ENCODE measurements at places on chromosomes 4 and X.

GRCh38 chrX:15468036-15468435, 25.1 kb downstream of the PIR start:
- DNase-seq = no peak

- no peak for DNase-seq
Measured at GRCh38 chrX:17053502-17053901, 107.0 kb downstream of the REPS2 start.

GRCh38 chrX:47612418-47612817, 7.2 kb downstream of the SYN1 start:
- no peak for DNase-seq

GRCh38 chr4:165621983-165622382, 243.2 kb downstream of the CPE start:
- DNase-seq = no peak

DNA sequence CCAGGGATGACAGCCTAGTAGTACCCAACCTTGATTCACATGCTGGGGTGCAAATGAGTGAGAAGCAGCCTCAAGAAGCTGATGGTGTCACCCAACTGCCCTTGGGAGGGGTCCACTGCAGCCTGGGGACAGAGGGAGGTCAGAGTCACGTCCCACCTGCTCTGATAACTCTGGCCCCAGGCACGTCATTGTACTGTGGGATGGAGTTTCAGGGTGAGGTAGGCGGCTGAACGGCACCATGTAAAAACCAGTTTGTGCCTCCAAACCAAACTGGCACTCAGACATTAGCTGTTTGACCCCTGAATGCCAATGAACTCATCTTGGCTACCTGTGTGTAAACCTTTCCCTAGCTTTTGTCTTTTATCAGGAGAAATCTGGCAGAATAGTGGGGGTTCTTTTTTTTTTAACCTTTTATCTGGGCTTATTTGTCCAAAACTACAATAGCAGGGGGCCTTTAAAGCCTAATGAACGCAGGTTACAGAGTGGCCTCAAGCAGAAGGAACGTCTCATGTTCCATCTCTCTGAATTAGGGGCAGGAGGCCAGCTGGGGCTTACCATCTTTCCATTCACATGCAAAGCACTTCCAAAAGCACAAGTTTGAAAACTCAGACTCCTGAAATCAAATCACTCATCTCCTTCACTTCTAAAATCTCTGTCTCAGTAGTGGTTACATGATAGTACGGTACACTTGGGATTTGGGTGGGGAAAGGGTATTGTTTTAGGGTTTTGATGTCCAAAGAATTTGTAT, 89.4 kb downstream of the IRF2 start:
- DNase-seq = no peak

GRCh38 chrX:119189115-119189514, 47.0 kb upstream of the PGRMC1 start:
- DNase-seq = no peak

DNA sequence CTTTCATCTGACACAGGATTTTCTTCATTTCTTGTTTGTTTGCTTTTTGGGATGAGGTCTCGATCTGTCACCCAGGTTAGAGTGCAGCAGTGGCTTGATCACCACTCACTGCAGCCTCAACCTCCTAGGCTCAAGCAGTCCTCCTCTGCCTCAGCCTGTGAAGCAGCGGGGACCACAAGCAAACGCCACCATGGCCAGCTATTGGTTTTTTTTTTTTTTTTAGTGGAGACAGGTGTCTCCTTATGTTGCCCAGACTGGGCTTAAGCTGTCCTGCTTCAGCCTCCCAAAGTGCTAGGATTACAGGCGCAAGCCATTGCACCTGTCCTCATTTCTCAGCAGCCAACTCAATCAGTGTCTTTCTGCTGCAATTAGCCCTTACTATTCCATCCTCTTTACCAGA, 10.3 kb downstream of the SPRY1 start:
- no peak for DNase-seq

DNA sequence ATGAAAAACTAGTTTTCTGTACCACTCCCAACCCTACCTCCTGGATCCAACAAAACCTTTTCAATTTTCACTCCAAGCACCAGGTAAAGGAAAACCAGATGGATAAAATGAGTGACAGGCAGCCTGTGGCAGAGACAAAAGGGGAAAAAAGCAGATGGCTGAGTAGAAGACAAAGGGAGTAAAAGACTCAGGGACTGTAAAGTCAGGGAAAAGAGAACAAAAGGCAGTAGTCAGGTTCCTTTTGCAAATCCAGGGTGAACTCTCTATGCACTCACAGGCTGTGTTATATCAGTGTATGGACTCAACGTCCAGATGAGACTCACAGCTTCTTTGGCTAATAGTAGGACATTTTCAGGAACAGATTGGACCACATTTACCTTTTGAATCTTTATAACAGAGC, 54.2 kb downstream of the QRFPR start:
- DNase-seq = no peak

GRCh38 chr4:2792711-2793585, at the start of gene SH3BP2:
TSS of gene SH3BP2 (plus strand) at chr4:2793085. CDS start at chr4:2820618, 27,533 bp downstream.
- no peak for DNase-seq

DNA sequence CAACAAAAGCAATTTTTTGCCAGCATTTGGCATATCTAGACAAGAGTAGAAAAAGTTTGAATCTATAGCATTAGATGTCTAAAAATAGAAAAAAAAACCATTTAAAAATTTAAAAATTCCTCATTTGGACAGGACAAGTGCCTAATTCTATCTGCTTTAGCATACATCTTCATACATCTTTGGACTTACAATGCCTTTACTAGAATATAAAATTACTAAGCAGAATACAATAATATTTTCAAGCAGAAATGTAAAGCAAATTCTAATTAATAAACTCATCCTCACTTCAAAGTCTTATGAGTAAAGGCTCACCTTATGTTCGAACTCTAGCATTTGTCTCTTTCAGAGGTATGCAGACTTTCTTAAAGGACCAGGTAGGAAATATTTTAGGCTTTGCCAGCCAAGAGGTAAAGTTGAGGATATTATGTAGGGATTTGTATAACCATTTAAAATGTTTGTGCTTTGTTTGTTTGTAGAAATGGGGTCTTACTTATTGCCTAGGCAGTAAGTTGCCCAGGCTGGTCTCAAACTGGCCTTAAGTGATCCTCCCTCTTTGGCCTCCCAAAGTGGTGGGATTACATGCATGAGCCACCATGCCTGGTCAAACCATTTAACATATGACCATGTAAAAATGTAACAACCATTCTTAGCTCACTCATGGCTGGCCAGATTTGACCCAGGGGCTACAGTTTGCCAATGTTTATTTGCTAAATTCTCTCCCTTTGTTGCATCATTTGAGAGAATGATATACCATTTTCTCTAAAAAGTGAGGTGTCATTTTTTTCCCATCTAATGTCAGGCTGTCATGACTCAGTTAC, 29.1 kb downstream of the UGDH start:
- no peak for DNase-seq

GRCh38 chr4:98517218-98518021, 141.0 kb downstream of the TSPAN5 start:
- DNase-seq = no peak

DNA sequence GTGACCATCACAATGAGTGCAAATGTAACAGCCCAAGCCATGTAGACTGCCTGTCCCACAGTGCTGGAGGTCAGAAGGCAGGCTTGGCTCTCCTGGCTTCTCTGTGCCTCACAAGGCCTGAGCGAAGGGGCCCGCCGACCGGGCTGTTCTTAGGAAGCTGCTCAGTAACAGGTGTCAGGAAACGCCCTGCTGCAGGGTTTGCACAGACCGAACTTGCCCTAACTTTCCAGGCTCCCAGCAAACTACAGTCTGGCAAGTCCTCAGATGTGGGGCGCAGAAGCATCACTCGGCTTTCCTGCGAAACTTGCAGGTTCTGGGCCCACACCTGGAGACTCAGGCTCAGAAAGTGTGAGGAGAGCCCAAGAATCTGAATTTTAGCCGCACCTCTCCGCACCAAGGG, 87.6 kb downstream of the CRMP1 start:
- no peak for DNase-seq

- DNase-seq = no peak
Measured at GRCh38 chr4:169251291-169252235, 19.2 kb downstream of the SH3RF1 start.

- no peak for DNase-seq
Measured at GRCh38 chr4:152628128-152628527, 51.7 kb downstream of the TMEM154 start.

- DNase-seq = no peak
Measured at GRCh38 chr4:35175487-35175886, 1068.8 kb downstream of the ARAP2 start.

DNA sequence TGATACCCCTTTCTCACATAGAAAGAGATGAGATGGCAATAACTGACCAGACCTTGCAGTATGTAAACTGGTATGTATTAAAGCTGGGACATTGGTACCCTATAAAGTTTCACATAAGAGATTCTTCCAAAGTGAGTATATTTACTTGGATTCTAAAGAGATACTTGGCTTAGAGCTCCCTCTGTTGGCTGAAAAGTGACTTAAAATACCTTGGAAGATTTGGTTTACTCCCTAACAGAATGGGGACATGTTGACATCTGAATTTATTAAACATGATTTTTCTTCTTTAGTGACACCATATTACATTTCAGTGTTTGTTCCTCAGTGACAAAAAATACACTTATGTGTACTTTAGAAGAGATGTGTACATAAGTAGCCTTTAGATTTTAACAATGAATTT, 47.9 kb upstream of the RGN start:
- DNase-seq = no peak

GRCh38 chr4:98394134-98394533, 132.9 kb downstream of the RAP1GDS1 start:
- no peak for DNase-seq

DNA sequence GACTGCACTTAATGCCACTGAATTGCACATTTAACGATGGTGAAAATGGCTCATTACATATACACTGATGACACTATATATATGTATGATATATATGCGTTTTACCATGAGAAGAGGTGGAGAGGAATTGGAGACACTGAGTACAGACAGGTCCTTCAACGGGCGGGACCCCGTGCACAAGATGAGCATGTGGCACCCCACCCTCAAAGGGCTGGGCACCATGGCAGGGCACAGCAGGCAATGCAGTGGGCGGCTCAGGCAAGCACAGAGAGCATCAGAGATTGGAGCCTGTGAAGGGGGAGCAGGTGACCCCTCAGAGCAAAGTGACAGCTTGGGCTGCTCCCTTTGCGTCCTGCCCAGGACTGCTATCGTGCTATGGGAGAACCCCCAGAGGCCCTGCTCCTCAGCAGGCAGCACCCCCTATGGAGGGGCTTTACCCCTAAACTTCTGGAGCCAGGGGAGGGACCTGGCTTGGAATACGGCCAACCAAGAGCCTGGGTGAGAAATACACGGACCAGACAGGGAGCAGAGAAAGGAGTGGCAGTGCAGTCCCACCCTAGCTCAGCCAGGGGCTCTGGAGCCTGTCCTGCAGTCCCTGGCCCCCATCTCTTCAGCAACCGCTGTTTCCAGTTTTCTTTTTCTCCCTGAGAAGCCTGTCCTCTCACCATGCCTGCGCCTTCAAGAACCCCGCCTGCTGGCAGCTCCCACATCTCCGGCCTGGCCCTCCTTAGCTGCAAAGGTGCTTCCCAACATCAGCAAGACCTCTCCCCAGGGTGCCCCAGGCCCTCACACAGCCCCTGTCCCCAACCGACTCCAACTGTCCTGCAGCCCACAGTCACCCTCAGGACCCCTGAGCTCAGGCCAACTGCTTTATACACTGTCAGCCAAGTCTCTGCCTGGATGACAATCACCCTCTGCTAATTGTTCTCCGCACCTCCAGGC, 10.5 kb downstream of the SLC6A8 start:
- no peak for DNase-seq

DNA sequence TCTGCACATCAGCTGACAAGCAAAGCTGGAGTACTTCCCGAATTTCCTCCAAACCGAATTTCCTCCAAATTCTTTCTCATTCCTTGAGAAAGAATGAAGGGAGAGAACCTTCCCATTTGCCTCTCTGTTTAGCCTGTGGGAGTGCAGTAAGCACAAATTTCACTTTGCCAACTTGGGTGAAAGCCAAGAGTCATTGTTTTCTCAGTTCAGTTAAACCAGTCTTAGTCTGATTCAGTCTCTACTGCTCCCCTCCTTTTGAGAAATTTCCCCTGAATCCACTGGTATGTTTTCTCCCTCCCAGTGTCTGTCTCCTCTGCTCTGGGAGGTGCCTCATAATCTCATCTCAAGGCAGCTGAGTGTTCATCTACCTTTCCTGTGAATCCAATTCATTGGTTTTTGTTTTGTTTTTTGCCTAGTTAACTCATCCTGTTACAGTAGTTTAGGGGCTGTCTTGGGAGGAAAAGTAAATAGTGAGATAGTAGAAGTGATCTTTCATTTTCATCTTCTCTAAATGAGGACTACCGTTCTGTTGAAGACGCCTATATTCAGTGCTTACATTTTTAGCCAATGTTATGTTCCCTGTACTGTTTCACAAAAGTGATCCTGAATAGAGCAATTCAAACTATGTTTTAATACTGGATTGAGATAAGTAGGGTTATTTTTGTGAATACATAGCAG, 49.0 kb downstream of the SYTL5 start:
- no peak for DNase-seq

- no peak for DNase-seq
Measured at GRCh38 chrX:147333821-147334220, 519.3 kb upstream of the CXorf51A start.

DNA sequence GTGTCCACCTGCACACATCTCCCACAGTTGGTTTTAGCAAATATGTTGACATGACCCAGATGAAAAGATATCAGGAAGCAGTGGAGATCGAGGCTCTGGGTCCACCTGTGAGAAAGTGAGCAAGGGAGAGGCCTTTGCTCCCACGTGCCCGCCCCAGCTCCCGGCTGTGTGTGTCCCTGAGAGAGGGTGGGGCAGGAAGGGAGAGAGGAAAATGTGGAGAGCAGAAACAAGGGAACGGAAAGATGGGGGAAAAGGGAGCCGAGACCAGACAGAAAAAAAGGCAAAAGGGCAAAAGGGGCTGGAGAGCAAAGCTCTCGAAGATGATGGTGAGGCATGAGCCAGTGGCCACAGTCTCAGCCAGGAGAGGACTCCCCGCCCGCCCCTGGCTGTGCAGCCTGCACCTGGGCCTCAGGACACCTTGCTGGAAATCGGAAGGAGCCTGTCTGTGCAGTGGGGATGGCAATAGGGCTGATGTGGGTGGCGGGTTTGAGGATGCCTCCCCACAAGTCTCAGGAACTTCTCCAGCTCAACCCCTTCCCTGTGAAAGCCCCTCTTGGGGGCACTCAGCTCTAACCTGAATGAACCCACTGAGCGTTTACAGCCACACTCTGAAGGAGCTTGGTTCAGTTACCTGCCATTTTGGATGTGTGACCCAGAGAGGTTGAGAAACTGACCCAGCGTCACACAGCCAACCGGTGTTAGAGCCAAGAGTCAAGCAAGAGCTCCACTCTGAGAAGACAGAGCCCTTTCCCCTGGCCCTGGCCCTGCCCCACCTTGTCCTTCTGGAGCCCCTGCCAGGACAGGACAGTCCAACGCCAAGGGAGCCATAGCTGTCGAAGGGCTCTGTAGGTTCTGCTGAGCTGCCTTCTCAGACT, 20.3 kb upstream of the MSX1 start:
- no peak for DNase-seq
